Activated naive CD4-positive, alpha-beta T cell treated with anti-CD3 and anti-CD28 coated beads for 36 hours (primary cell): ENCODE measurements at places on chromosomes 3 and 15.

- no peak for DNase-seq
Measured at GRCh38 chr3:158451405-158452055, 119.5 kb upstream of the MLF1 start.

DNA sequence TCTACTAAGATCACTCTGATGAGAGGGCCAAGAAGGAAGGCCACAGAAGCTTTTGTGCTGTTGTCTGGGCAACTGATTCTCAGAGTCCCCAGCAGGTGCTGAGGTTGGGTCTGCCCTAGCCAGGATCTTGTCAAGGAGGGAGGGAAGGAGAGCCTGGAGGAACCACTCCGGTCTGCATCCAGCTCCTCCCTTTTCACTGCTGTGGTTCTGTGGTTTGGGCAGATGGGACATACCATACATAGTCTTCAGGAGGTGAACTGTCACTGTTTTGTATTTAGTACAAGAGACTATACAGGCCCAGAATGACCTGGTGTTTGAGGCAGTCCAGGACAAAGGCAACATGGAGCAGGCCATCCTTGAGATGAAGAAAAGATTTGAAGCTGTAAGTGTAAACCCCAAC is 21.9 kb downstream of the C3orf62 start:
- DNase-seq = no peak

GRCh38 chr15:47972738-47973137 is 148.1 kb upstream of the SLC24A5 start:
- DNase-seq = no peak

DNA sequence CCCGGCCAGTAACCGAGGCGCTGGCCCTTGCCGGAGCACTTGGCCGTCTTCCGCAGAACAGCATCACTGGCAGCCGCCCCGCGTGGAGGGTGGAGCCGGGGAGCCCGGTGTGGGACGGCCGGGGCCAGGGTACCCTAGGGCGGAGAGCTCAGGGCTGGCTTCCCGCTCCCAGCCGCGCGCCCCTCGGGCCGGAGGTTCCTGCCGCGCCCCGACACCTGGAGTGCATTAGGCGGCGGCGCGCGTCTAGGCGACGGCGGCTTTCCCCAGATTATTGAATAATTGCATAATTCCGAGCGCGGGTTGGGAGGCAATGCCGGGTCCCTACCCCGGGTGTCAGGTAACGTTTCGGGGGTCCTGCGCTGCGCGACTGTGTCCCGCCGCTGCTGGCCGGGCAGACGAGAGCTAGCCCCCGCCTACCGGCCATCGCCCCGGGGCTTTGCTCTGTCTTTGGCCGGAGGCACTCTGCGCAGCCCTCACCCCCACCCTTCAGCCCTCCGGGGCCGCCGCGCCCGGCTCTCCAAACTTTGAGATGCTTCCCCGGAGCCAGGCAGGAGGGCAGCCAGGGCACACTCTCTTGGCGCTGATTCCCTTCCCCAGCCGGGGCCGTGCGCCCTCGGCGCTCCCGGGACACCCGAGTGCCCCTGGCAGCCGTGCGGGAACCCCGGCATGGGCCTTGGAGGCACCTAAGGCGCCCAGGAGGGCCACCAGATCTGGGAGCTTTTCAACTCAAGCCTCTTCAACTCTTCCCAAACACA is 749 bp downstream of the ITGA11 start:
- DNase-seq = no peak

DNA sequence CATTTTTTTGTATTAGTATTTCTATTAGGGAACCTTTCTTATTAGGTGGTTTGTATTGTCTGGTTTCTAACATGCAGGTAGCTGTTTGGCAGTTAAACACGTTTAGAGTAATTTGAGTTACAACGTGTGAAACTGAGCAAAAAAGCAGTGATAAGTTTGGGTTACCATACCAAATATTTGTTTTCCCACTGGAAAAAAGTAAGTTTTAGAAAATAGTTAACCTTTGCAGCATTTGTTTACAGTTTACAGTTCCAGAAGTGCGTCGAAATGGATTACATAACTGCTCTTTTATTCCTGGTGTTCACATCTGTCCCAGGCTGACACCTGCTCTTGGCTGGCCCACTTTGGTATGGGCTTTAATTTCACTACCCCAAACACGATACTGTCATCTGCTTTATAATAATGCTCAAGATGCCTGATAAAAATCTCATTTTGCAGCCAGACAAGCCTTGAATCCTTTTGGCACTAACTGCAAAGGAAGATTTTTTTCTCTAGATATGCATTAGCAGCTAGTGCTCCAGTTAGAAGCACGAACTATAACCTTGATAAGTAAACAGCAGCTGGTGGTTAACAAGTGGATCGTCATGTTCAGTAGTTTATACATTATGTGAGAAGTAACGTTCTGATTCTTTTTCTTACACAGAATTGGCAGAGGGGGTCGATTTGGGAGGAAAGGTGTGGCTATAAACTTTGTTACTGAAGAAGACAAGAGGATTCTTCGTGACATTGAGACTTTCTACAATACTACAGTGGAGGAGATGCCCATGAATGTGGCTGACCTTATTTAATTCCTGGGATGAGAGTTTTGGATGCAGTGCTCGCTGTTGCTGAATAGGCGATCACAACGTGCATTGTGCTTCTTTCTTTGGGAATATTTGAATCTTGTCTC is 5.3 kb downstream of the EIF4A2 start:
- DNase-seq = no peak

DNA sequence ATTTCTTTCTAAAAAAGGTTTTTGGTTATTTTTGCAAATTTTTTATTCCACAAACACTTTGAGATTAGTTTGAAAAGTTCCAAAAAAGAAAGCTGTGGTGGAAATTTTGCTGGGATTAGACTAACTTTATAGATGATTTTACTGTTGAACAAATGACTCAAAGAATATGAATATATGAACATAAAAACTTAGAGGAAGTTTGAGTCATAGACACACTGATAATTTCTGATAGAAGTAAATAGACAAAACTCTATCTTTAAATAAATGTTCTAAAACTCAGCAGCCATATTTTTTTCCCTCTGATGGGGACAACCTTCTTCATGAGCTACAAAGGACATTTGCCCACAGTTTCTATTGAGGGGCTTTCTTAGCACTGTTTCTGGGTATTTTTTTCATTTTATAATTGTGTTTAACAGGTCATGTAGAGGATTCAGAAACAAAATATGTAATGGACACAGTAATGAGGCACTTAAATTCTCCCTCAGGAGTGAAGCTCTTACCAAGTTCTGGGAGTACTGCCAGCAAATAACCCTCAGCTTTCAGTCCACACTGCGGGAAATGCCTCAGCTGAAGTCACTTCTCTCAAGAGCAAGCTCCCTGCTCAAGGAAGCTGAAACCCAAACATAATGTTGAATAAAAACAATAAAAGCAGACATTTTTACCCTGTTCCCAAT is 157.6 kb downstream of the NFKBIZ start:
- DNase-seq = no peak

DNA sequence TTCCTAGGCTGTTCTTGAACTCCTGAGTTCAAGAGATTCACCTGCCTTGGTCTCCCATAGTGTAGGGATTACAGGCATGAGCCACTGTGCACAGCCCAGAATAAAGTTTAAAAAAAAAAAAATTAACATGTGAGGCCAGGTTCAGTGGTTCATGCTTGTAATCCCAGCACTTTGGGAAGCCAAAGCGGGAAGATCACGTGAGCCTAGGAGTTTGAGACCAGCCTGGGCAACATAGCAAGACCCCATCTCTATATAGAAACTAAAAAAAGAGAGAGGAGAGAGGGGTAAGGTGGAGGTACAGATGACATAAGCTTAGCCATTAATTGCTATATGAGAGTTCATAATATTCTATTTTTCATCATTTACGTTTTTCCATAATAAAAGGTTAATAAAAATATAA is 21.5 kb downstream of the ZNF148 start:
- DNase-seq = no peak
